Fibroblast of skin of scalp (primary cell): ENCODE measurements at places on chromosomes 3 and 15.

DNA sequence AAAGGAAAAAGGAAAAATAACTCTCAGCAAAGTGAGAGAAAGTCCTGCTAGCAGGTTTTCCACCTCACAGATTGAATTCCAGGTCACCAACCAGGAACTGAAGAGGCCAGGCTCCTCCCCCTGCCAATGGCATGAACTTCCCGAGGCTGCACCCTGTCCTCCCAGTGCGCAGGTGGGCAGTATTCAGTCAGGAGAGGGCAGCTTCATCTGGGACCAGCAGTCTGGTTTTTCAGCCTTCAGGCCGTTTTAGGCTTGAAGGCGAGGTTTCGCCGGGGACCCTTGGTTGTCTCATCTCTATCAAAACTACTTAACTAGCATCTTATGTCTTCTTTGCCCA is 41.2 kb downstream of the TRAT1 start:
- no peak for DNase-seq

DNA sequence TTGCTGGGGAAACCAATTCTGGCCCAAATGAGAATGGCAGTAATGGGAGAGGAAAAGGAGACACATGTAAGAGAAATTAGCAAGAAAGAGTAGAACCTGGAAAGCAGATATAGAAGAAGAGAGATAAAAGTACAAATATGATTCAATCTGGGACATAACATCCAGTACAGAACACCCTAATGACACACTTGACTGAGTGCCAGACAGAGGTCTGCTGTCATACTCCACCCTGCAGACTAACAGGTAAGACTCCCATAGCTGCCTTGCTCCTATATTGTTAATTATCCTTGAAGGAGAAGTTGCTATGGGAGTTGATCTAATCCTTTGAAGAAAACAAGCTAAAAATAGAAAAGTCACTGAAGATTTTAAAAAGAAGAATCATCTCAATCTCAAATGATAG is 21.1 kb downstream of the CCPG1 start:
- DNase-seq = no peak

DNA sequence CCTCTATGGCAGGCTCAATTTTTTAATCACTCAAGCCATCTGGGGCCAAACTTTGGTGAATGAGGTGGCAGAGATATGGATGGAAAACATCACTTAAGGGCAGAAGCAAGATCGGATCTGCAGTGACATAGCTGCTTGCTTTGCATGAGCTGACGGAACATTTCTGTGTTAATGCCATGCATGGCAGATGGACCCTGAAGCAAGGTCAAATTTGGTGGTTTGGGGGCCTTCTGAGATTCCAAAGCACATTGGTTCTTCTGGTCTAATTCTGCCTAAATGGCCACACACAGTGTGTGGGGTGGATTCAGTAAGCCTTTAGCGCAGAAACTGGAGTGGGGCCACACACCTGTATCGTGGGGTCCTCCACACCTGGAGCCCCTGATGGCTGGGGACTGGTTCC is 38.3 kb upstream of the BCL2L10 start:
- DNase-seq = no peak

DNA sequence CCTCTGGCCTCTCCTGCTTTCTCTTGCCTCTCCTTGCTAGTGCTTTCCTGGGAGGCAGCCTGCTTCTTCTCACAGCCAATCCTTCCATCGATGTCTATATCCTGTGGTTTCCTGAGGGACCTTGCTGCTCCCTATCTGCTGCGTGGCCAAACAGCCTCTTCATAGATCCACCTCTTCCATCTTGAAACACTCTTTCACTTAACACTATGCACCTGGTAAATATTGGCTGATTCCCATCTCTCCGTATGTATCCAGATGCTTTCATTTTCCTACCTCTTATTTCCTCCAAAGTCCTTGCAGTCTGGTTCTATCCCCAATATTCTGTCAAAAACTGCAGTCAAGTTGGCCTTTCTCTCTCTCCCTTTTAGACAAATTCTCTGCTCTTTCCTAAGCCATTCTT is 205.2 kb upstream of the CFAP20DC start:
- DNase-seq = no peak

- peak; percentile 34 for DNase-seq
Measured at GRCh38 chr15:33737687-33738601, 230.4 kb upstream of the CHRM5 start.
